ENCODE measurements at places on chromosomes 4 and X.

GRCh38 chr4:3044870-3045819 lies 29.2 kb downstream of the HTT-AS start:
- no peak for DNase-seq

DNA sequence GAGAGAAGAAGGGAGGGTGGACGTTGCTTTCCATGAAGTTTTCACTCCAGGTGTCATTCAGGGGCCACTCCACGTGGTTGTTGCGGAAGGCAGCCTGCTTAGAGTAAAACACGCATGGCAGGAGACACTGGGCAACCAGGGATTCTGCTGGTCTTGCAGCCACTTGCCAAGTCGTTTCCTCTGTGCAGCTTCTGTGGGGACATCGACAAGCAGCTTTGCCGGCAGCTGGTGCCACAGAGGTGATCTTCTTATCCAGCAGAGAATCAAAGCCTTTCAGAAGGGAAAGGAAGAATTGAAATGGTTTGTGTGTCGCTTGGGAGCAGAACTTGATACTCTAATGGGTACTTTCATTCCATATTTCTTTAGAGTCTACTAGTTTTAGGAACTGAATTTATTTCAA lies 867.1 kb upstream of the TENM3 start:
- no peak for DNase-seq

- DNase-seq, result no peak
These were observed 179.4 kb downstream of the DCHS2 start for GRCh38 chr4:154312246-154312645.

- no peak for DNase-seq
These were observed 72.7 kb downstream of the GUCY2F start for GRCh38 chrX:109409181-109409580.

- DNase-seq, result no peak
These were observed 19.3 kb upstream of the CPE start for GRCh38 chr4:165359506-165359905.

GRCh38 chr4:87270144-87270543 lies 49.7 kb upstream of the KLHL8 start:
- no peak for DNase-seq

DNA sequence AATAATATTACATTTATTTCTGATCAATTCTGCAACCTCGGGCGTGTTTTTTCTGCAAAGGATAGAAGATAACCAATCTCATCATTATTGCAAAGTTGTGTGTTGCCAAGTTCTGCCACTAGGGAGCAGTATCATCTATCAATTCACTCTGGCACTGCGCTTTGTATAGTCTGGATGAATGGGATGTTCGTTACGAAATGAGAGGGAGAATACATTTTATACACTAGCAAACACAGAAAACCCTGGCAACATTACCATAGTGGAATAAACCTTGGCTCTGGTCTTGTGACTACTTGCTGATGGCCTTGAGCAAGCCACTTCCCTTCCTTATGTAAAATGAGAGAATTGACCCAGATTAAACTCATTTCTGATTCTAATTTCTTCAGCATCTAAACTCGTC lies 97.5 kb upstream of the ZNF518B start:
- no peak for DNase-seq

DNA sequence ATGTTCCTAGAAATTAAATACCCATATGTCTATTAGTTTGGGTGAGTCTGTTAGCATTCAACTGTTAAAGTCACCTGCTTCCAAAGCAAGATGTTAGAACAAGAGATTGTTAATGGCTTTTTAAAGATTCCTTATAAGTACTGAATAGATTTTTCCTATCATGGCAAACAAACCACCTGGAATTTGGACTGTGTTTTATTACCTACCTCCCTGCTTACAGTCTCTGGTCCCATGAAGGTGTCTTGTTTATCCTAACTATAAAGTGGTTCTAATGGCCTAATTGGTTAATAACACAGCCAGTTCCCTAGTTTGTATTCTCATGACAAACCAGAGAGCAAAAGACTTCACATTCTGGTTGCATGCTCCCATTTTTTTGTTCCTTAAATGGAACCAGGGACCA lies 149.5 kb downstream of the PPP1R2C start:
- DNase-seq, result no peak

- no peak for DNase-seq
These were observed 250.6 kb downstream of the SNCA start for GRCh38 chr4:89586318-89586717.

DNA sequence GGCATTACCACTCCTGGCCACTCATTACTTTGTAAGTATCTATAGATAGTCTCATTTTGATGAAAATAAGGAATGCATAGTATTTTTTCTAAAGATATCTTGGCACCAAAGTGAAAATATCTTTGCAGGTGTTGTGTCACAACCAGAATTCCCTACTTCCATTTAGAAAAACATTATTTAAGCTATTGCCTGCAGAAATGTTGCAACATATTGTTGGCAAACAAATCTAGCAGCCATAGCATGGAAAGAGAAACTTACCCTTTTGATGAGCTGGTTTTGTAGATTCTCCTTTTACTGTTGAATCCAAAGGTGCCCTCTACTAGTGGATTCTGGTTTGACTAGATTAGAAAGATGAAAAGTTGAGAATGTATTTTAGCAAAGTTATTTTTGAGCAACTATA lies 138.8 kb downstream of the AREG start:
- no peak for DNase-seq

DNA sequence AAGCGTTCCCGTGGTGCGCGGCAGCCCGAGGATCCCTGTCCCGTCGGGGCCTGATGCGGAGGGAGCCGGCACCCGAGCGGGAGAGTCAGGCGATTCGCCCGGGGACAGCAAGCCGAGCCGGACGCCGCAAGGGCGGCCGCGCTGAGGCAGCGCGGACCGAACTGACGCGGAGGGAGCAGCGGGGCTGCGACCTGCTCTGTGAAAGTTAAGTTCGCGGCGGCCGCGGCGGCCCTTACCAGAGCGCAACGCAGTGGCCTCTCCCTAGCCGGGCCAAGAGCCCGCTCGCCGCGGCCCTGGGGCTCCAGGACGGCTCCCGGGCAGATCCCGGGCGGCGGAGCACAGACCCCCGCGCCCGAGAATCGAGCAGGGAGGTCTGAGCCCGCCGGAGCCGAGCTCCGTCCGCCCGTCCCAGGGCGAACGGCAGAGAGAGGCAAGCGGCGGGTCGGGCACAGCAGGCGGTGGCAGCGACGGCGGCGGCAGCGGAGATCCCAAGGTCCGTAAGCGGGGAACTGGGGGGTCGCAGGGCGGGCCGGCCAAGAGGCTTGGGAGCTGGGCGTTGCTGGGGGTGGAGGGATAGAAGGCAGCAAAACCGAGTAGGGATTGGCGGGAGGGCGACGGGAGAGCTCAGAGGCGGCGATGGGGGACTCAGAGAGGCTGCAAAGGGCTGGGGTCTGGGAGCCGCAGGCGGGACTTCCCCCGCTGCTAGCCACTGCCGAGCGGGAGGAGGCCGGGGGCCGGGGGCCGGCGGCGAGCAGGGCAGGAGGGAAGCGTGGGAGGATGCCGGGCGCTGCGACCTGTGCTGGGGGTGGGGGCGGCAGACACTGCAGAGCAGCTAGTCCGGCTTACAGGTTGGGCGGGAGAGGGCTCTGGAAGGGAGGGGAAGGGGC lies 1.0 kb downstream of the GPR50 start:
- DNase-seq, result no peak

DNA sequence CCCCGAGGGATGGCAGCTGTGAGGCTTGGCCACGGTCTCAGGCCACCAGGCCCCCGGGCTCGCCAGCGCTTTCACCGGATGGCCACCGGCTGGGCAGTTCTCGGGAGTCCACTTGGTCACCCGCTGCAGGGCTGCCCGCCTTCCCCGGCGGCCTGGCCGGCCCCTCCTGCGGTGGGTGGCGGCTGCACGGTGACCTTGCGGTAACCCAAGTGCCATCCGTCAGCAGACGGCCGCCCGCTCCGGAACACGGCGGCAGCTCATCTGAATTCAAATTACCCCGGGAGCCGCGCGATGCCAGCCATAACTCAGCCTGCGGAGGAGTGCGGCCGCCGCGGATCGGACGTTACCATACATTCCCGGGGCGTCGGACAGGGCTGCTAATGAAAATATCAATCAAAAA lies 60.7 kb downstream of the FAM53A start:
- DNase-seq, result no peak

DNA sequence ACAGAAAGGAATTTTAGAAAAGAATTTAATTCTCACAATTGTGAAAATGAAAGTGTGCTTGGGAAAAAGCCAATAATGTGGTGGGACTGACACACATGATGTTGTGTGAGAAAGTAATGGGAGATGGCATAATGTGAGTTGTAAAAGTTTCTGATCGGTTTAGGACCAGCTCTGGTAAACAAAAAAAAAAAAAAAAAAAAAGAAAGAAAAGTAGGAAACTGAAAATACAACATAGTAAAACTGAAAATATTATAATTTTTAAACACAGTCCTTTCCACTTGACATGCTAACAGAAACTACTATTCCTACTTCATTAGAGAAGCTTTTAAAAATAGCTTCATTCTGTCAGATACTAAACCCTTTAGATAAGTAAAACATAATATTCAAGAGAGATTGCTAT lies 28.2 kb downstream of the RAP1GDS1 start:
- no peak for DNase-seq

GRCh38 chr4:43882470-43882869 lies 566.1 kb downstream of the KCTD8 start:
- no peak for DNase-seq

DNA sequence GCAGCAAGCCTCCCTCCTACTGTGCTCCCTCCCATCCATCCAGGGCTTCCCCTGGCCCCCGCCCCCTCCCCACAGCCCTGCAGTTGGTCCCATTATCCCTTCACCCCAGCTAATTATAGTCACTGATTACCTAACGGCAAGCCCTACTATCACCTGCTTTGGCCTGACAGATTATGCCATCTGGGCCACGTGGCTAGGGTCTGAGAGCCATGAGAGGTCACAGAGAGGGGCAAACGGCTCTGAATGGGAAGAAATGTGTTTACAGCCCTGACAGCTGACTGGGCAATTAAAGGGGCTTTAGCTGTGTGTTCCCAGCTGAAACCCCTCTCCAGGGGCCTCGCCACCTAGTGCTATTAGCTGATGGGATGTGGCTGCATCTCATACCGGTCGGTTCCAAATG lies 134.4 kb upstream of the CPEB2 start:
- no peak for DNase-seq

- no peak for DNase-seq
These were observed 291.1 kb downstream of the ARHGAP10 start for GRCh38 chr4:148022975-148023374.

DNA sequence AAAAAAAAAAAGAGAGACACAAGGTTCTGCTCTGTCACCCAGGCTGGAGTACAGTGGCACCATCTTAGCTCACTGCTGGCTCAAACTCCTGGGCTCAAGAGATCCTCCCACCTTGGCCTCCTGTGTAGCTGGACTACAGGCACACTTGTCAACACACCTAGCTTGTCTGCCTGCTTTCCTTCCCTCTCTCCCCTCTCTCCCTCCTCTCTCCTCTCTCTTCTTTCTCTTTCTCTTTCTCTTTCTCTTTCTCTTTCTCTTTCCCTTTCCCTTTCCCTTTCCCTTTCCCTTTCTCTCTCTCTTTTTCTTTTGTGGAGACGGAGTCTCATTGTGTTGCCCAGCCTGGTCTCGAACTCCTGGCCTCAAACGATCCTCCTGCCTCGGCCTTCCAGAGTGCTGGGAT lies 132.1 kb downstream of the DIPK2B start:
- DNase-seq, result no peak

GRCh38 chrX:134460862-134461220 lies 876 bp downstream of the HPRT1 start:
- DNase-seq, result no peak

GRCh38 chrX:103398421-103398864 lies 22.1 kb downstream of the BEX3 start:
- no peak for DNase-seq

- DNase-seq, result no peak
These were observed 70.1 kb downstream of the PRSS12 start for GRCh38 chr4:118282692-118283091.

- no peak for DNase-seq
These were observed 222.5 kb downstream of the MGST2 start for GRCh38 chr4:139887962-139888735.

DNA sequence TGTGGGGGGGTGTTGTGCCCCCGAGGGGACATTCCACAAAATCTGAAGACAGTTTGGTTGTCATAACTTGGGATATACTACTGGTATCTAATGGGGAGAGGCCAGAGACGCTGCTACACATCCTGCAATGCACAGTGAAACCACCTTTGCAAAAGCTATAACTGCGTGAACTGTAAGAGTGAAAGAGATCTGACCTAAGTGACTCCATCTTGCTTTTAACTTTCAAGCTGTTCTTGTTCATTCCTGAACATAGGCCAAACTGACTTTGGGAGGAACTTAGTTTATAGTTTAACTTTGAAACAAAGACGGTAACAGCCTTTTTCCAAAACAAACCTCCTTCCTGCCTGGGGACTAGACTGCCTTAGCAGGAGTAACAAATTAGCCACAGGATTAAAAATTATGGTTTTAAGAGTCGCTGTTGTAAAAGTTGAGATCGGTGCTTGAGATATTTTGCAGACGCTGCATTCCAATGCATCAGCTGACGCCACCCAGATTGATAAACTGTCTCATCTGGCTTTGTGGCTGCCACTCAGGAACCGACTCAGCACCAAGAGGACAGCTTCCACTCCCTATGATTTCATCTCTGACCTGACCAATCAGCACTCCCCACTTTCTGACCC lies 70.9 kb downstream of the ATXN3L start:
- DNase-seq, result no peak

- DNase-seq, result no peak
These were observed 41.5 kb downstream of the HHIP start for GRCh38 chr4:144687466-144687865.

DNA sequence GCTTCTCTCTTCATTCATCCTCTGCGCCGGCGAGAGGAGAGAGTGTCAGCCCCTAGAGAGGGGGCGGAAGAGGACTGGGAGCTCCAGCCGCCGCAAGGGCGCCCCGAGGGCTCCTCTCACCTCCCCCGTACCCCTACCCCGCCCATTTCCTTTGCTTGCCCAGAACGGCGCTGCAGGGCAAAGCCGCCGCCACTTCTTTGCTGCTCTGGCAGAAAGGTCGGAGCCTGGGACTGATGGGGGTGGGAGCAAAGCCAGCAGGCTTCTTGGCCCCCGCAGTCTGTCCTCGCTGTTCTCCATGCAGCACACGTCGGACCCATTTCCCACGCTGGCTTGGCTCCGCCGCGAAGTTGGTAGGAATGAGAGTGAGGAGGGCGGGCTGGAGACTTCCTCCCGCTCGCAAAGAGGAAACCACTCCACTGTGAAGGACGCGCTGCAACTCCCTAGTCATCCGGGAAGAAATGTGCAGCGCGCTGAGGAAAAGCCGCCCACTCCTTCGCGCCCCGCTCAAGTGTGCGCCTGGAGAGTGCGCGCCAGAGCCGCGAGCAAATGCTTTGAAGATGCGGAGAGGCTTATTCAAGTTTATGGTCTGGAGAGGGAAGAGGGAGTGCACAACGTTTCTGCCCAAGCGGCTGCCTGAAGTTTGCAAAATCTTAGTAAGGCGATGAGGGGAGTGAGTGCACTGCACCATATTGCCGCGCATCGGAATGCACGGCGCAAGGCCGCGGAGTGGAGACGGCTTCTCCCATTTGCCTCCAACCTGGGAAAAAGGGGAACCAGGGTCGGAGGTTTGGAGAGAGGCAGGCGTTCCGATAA lies 2.8 kb upstream of the PCDH7 start:
- no peak for DNase-seq

DNA sequence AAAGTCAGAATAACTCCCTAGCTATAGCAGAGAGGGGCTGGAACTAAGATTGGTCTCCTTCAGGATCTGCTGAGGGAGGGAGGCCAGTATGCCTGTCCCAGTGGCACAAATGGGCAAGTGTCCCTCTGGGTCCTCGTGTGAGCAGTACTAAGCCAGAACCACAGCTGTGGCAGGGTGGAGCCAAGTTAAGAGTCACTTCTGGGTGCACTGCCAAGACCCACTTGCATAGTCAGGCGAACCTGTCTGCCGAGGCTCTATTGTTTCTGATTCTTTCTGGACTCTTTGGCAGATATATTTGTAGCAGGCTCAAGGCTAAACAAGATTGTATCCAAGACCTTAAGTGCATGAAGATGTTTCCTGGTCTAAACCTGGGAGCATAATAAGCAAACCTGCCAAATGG lies 1123.7 kb upstream of the POU3F4 start:
- no peak for DNase-seq

Measured in NCI-H187 (cell line).